ENCODE measurements at places on chromosomes 2 and 18.

DNA sequence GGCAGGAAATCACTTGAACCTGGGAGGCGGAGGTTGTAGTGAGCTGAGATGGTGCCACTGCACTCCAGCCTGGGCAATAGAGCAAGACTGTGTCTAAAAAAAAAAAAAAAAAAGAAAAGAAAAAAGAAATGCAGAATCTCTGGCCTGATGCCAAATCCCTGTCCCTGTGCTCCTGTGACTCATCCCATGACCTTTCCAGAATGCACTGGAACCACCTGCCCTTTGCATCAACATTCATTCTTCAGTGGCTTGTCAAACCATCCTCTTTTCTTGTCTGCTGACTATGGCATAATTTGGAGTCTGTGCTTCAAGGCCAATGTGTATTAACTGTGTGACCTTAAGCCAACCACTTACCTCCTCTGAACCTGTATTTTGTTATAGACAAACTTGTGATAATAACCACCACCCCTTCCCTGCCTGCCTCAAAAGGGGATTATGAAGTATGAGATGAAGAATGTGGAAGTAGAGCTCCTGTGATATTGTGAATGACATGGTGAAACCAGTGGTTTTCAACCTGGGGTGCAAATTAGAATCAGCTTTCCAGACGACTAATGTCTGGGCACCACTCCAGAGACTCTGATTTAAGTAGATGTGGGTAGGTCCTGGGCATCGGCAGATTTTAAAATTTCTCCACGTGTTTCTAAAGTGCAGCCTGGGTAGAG lies 189.3 kb downstream of the CLIP4 start:
- H3K27me3 ChIP-seq: no peaks in the 10 kb centered on the region
- no peak overlapping the region for H3K4me3 ChIP-seq
- no peak overlapping the region for H3K27ac ChIP-seq
- H3K36me3 ChIP-seq: no peaks in the 10 kb centered on the region
- DNase-seq: no peak

DNA sequence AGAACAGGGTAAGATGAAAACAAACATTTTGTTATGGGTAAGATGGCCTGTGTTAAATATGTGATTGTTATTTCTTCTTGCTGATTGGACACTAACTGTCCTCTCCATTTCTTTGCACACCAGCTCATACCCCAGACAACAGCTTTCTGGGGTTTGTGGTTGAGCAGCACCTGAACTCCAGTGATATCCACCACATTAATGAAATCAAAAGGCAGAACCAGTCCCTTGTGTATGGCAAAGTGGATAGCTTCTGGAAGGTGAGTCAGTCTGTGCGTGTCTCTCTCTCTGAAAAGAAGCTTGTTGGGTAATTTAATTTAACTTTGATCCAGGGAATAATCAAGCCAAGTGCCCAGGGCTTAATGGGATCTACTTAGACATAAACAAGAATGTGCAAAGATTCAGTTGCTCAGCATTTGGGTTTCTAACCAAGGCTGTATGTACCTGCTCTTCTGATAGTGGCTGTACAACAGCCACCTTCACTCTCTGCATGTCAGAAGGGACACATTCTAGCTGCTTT lies 108.3 kb downstream of the MGAT5 start:
- H3K4me1 ChIP-seq: peaks cover 9% of the 10 kb centered on the region
- no peak overlapping the region for H3K4me3 ChIP-seq
- no peaks in the 10 kb centered on the region for H3K27me3 ChIP-seq
- no peak for DNase-seq

GRCh38 chr2:177638507-177638906 lies 245.9 kb downstream of the AGPS start:
- no peaks in the 10 kb centered on the region for H3K36me3 ChIP-seq
- DNase-seq: no peak
- no peaks in the 10 kb centered on the region for H3K27me3 ChIP-seq

- H3K27ac ChIP-seq: no peak overlapping the region
- H3K4me3 ChIP-seq: no peak overlapping the region
- H3K27me3 ChIP-seq: no peaks in the 10 kb centered on the region
- DNase-seq: no peak
- H3K4me1 ChIP-seq: no peaks in the 10 kb centered on the region
Measured at GRCh38 chr18:57539702-57540101, 46.8 kb downstream of the FECH start.

DNA sequence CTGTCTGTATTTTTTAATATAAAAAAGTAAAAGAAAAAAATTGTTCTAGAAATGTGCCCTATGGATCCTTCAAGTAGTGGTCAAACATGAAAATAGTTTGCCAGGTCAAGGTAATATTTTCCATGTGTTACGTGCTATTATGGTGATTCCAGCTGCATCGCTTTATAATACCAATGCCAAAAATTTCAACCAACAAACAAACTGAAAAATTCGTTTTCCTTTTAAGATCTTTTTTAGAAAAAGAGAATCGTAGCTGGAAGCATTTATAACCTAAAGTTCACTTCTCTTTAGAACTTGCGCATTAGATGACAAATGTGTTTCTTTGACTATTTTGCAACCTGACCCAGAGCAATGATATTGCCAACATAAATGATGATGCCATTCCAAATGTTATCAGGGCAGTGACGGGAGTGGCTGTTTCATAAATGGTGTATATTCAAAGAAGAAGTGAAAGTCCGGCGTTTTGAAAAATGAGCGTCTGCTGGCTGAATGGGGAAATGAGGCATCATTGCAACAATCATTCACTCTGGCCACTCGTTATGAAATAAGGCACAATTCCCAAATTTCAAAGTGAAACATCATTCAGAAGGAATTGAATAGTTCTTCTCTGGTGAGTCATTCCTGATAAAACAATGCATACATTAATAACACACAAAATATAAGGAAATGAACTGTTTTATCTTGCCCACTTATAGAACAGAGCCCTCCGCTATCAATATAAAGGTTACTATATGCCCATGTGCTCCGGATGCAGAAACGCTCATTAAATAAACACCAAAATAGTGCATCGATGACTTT lies 297.4 kb downstream of the TGIF1 start:
- H3K27me3 ChIP-seq: no peaks in the 10 kb centered on the region
- DNase-seq: no peak
- no peaks in the 10 kb centered on the region for H3K36me3 ChIP-seq
- no peaks in the 10 kb centered on the region for H3K4me1 ChIP-seq
- H3K4me3 ChIP-seq: no peak overlapping the region

DNA sequence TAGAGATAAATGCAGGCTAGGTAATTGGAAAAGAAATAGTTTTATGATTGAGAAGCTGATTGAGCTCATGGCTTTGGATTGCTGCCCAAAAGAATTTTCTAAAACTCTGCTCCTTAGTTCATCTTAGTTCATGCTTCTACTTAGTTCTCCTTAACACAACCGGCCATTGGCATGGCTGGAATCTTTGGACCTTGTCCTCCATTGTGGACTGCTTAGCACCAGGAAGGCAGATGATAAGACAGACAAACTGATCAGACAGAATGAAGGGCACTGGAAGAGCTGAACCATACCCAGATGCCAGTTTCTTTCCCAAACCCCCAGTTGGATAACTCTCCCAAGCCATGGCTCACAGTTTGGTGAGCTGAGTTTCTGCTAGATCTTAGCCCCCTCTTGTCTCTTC lies 36.3 kb upstream of the NABP1 start:
- H3K36me3 ChIP-seq: no peaks in the 10 kb centered on the region
- no peak overlapping the region for H3K27ac ChIP-seq
- H3K4me1 ChIP-seq: peaks cover 35% of the 10 kb centered on the region
- H3K27me3 ChIP-seq: no peaks in the 10 kb centered on the region
- DNase-seq: no peak

DNA sequence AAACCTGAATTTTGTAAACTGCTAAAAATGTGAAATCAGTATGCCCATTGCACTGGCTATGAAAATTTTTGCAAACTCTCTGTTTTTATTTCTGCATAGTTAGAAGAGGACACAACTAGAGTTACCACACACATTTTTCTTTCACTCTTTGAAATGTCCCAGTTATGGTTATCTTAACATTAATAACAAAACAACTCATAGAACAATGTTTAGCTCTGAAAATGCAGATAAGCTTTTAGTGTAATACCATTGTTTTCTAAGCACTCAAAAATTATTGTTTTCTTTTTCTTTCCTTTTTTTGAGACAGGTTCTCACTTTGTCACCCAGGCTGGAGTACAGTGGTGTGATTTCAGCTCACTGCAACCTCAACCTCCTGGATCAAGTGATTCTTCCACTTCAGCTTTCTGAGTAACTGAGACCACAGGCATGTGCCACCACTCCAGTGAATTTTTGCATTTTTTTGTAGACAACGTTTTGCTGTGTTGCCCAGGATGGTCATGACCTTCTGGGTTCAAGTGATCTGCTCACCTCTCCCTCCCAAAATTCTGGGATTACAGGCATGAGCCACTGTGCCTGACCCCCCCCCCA lies 1204.5 kb upstream of the ZEB2 start:
- no peaks in the 10 kb centered on the region for H3K27me3 ChIP-seq
- no peak for DNase-seq
- no peak overlapping the region for H3K27ac ChIP-seq
- H3K4me1 ChIP-seq: no peaks in the 10 kb centered on the region
- no peak overlapping the region for H3K4me3 ChIP-seq
- no peaks in the 10 kb centered on the region for H3K36me3 ChIP-seq

GRCh38 chr2:115606350-115606749 lies 1163.9 kb downstream of the DPP10 start:
- H3K4me3 ChIP-seq: no peak overlapping the region
- no peaks in the 10 kb centered on the region for H3K36me3 ChIP-seq
- H3K27ac ChIP-seq: no peak overlapping the region
- H3K27me3 ChIP-seq: no peaks in the 10 kb centered on the region

DNA sequence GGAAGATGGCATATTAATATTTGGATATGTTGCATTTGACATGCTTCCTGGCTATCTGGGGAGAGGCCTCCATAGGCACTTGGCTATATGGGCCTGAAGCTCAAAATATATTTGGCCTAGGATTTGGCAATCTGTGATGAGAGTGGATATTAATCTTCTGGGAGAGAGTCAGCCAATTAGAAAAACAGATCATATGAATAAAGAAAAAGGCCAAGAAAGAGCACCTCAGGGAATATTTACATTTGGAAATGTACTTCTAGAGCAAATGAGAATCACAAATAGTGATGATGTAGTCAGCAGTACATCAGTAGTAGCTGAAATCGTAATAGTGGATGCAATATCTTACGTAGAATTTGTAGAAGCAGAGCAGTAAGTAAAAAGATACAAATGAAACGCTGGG lies 277.0 kb downstream of the CTNNA2 start:
- H3K4me3 ChIP-seq: no peak overlapping the region
- no peaks in the 10 kb centered on the region for H3K4me1 ChIP-seq
- no peak for DNase-seq
- H3K36me3 ChIP-seq: no peaks in the 10 kb centered on the region
- no peaks in the 10 kb centered on the region for H3K27me3 ChIP-seq
- no peak overlapping the region for H3K27ac ChIP-seq

DNA sequence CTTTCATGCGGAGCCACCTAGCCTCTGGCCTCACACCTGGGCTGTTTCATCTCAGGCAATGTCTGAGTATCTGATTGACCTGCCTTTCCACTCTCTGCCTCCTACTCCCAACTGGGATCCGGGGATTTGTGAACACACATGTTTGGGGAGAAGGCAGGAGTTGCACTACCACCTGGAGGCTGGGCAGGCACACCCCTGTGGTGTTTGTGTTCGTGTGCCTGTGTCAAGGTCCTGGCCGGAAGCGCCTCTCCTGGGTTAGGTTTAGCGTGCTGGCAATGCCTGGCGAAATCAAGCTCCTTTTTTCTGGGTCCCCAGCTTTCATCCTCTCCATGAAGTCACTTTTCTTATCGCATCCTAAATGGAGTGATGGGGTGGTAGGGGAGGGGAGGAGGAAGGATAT lies 63.9 kb downstream of the GATA6 start:
- H3K27me3 ChIP-seq: peaks cover 6% of the 10 kb centered on the region
- DNase-seq: no peak
- no peak overlapping the region for H3K27ac ChIP-seq
- H3K4me1 ChIP-seq: no peaks in the 10 kb centered on the region
- no peak overlapping the region for H3K4me3 ChIP-seq

DNA sequence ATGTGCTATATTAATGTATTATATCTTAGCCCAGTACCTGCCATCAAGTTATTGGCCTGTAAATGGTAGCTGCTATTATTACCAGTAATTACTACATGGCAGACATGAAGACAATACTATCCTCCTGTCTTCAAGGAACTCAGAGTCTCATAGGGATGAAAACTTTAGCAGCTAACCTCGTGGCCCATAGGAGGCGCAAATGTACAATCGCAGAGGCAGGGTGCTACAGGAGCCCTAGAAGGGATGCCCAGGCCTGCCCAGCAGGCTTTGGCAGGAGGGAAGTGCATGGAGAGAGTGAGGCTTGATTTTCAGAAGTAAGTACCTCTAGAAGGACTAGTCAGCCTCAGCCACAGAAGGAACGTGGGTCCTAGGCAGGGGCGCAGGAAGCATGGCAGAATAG lies 44.7 kb upstream of the KIDINS220 start:
- no peak overlapping the region for H3K4me3 ChIP-seq
- H3K4me1 ChIP-seq: no peaks in the 10 kb centered on the region
- H3K27me3 ChIP-seq: no peaks in the 10 kb centered on the region
- DNase-seq: no peak
- H3K36me3 ChIP-seq: no peaks in the 10 kb centered on the region
- no peak overlapping the region for H3K27ac ChIP-seq

DNA sequence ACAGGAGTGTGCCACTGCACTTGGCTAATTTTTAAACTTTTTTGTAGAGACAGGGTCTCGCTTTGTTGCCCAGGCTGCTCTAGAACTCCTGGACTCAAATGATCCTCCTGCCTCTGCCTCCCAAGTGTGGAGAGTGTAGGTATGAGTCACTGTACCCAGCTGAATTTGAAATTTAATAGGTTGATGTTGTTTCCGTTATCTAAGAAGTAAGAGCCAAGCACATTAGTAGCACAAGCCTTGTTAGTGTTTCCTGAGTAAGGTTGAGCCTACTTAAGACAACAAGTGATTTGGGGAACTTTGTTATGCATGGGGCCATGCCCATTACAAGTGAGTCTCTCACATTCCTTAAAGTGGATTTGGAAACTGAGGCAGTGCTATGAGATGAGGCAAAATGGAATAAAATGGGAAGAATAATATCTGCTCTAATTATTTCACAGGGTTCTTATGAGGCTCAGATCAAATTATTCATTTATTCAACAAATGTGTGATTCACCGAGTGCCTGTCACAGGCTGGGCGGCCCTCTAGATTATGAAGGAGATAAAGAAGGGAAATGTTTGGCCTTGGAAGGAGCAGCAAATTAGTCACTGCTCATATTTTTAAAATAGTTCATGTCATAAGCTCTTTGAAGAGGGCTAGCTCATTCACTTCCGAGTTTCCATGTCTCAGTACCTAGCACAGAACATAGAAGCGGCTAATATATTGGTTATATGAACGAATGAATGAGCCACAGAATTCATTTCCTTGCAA lies 217.2 kb downstream of the LDLRAD4 start:
- H3K27ac ChIP-seq: no peak overlapping the region
- no peak overlapping the region for H3K4me3 ChIP-seq
- no peaks in the 10 kb centered on the region for H3K27me3 ChIP-seq
- no peaks in the 10 kb centered on the region for H3K36me3 ChIP-seq
